ENCODE measurements at places on chromosomes 12 and 14.

DNA sequence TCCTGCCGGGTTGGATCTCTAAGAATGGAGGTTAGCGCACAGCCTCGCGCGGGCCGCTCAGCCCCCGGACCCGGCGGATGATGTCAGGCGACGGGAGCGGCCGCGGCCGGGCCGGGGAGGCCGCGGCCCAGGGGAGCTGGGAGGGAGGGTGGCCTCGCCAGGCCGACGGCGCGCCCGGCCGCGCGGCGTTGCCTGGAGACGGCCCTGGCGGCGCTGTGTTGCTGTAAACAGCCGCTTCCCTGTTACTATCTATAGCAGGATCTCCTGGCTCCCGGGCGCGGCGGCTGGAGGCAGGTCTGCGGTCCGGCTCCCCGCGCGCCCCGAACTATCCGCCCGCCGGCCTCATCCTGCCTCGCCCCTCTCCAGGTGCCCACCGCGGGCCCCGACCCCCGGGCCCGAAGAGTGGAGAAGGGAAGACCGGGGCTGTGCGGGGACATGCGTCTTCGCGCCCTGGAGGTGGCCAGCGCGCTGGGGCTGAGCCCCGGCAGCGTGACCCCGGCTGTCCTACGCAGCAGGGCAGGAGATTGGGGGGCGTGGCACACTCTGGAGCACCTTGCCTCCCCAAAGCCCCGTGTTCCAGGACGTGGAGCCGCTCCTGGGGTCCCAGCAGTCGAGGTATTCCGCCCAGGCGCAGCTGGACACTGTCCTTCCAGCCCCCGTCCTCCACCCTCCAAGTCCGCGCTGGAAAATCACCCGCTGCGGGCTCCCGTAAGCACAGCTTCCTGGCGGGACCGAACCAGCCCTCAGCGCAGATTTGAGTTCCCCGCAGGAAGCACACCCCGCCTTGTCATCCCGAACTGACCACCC is 1.4 kb upstream of the FOS start:
- DNase-seq = peak; percentile 87

DNA sequence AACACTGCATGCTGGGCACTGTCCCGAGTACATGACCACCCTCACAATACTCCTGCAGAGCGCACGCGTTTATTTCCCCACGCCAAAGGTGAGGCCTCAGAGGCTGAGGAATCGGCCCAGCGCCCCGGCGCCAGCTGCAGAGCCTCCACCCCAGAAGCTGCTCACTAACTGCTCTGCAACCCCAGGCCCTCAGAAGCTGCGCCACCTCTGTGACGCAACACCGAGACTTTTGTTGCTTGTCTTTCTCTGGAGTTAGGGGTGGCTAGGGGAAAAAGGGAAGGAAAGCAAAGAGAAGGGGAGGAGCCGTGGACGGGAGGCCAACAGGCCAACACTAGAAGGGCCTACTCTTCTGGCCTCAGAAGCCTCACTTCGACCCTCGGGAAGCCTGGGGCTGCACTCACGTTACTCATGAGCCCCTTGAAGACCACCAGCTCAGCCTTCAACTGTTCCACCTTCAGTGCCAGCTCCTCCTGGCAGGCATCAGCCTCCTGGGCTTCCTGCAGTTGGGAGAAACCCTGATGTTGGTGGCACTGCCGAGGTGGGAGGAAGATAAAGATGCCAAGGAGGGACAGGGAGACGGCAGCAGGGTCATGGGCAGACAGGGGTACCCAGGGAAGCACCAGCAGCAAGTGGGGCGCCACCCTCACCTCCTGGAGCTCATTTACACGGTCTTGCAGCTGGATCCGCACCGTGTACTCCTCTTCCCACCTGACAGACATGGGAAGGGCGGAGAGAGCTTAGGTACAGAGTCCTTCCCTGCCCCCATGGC is 5.4 kb downstream of the IFFO1 start:
- no peak for DNase-seq

DNA sequence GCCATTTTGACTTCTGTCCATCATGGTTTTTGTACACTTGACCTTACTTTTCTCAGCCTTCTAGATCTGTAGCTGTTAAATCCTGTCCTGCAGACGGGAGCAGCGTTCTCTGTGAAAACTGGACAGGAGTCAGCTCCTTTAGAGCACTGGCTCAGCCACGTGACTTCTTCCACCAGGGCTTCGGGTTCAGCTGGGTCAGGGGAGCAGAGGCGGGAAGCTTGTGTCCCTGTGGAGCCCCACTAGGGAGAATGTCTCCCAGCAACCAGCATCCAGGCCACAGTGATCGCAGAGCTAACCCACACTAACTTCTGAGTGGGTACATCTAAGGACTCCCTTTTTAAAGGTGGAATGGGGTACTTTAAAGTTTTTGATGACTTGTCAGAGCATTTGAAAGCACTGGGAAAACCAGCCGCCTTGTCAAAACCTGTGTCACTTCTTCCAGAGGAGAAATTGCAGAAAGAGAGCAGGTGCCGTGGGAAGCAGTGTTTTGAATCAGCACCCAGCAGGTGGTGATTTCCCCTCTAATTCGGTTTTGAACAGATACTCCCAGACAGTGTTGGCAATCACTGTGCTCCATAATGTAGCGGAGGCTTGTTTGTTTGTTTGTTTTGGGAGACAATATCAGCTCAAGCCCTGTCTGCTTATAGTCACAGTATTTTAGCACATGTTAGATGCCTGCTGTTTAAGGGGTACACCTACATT is 17.9 kb downstream of the DERA start:
- DNase-seq = peak; percentile 63

GRCh38 chr12:26280869-26281268 is 85.5 kb downstream of the SSPN start:
- DNase-seq = no peak

Measured in ecto neural progenitor cell (in vitro differentiated cells).